CD4-positive, alpha-beta T cell treated with Interleukin-4 for 1 hour (primary cell): ENCODE measurements at places on chromosomes 2 and 18.

DNA sequence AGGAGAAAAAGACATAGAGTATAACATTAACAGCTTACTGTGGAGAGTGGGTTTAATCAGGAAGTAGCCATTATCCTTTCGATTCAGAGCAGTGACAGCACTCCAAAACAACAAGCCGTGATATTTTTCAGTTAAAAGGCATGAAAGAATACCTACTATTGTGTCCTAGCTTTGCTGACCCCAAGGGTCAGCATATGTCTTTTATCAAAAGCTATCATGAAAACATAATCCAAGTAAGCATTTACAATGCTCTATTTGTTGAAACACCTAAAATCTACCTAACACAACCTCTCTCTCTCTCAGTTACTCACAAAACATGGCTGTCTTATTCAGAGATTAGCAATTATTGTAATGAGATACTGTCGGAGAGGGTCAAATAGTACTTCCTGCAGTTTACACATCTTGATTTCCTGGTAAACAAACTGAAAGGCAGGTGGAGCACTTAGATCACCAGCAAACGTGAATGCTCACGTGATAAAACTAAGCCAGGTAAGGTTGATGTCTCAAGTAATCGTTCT, 100.0 kb downstream of the BAZ2B start:
- peak; percentile 81 for DNase-seq

GRCh38 chr2:216057688-216058193, 23.9 kb downstream of the PECR start:
- DNase-seq = peak; percentile 67

DNA sequence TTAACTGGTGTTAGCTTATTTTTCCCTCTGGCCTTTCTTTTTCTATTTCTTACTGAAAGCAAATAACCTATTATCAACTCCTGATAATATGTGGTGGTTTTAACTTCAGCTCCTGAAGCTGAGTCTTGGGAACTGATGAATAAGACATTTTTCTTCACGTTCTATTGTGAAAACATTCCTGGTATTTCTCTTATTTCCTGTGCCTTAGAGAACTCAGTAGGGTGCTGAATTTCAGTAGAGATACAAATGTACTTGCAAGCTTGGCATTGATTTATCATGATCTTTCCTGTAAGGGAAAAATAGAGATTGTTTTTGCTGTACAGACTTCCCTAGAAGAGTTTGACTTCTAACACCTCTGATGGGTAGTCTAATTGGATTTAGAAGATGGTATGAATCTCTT, 52.8 kb upstream of the DCC start:
- DNase-seq = no peak

- DNase-seq = no peak
Measured at GRCh38 chr2:74188696-74189095, 9.7 kb upstream of the MTHFD2 start.

DNA sequence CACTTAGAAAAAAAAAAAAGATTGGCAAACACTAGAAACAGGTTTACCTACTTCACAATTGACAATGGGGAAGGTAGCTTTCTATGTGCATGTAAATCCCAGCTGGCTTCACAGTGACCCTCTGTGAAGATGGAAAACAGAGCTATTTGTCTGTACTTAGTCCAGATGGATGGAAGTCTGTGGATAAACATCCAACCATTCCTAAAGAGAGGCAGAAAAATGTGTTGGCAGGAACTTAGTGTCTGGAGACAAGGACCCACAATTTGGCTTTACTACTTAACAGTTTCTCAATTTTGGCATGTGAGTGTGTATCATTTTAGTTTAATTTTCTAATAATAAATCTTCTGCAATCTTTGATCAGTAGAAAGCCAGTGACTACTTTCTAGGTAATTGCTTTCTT, 154.4 kb downstream of the RAD51AP2 start:
- DNase-seq = no peak

- no peak for DNase-seq
Measured at GRCh38 chr2:187232749-187233148, 215.3 kb downstream of the CALCRL start.

DNA sequence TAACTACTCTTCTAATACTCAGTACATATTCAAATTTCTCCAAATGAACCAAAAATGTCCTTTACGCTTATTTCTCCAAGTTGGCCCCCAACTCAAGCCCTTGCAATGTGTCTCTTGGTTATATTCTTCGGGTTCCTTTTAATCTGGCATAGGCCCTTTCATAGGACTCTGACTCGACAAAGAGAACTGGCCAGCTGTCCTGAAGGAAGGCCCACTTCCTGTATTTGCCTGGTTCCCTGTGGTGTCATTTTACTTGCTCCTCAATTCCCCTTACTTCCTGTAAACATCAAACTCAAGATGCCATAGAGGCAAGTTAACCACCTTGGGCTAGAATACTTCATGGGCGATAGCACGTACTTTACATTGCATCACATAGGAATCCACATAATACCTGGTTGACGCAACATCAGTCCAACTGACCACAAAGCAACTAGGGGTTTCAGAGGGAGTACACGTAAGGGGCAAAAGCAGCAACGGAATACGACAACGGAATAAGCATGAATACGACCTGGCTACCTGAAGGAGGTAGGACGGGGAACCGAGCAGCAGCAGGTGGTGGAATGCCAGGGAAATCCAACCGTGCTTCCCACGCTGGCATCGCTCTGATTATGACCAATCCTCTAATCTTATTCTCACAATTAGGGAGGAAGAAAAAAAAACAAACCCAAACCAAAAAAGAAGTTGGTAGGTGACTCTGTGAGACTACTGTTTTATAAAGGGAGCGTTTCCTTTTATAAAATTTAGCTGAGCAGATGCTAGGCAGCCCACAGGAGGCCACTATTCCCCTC, 823 bp upstream of the GORASP2 start:
- DNase-seq = peak; percentile 13

DNA sequence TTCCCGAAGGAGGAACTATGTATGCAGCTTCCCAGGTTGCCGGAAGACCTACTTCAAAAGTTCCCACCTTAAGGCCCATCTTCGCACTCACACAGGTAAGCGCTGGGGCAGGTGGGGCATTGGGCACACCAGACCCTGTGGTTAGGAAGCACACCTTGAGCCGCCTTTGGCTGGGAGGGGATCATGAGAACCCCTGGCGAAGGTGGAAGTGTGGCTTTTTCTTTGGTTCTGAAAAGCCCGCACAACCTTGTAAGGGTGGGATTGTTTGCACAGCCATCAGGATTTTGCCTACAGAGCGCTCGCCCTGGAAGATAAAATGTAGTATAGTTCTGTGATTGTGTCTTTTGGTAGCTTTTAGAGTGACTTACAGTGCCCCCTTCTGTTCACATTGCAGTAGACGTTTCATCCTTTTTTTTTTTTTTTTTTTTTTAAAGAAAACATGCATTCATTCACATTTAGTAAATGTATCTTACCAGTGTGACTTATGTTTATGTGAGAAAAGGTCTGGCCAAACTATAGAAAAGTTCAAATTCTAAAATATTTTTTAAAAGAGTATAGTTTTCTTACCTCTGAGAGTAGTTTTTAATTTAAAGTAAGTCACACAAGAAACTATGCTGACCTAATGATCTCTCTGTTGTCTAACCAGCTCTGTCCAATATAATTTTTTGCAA, 5.3 kb downstream of the KLF11 start:
- no peak for DNase-seq

DNA sequence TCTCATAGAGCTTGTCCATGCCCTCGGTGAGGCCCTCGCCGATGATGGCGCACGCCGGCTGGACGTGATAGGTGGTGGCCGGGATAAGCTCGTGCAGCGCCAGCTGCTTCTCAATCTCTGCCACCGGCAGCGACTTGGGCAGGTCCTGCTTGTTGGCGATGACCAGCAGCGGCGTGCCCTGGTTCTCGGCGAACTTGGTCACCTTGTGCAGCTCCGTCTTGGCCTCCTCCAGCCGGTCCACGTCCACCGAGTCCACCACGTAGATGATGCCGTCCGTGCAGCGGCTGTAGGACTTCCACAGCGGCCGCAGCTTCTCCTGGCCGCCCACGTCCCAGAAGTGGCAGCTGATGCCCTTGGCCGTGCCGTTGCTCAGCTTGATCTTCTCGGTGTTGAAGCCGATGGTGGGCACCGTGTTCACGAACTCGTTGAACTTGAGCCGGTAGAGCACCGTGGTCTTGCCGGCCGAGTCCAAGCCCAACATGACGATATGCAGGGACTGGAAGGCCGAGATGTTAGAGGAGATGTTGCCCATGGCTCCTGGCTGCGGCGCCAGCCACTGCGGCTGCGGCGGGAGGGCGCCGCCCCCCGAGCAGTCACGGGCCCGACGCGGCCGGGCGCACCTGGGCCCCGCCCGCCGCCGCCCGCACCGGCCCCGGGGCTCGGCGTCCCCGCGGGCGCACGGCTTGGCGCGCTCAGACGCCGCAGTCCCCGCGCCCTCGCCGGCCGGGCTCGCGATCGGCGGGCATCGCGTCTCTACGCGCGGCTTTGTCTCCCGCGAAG, 636 bp downstream of the ARL4C start:
- peak; percentile 59 for DNase-seq

DNA sequence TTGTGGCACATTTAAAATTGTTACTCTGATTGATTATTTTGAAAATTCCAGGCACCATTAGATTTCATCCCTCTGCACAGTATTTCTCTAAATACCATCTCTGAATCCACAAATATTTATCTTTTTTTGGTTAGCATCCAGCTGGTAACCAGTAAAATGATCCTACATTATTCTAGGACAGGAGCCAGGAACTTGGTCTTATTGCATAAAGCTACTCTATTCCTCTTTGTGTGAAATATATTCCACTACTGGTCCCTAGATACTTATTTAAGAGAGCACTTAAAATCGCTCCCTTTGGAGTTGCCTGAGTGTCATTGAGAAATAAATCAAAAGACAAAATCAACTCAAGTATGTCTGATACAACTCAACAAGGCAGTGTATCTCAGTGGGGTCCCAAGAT, 7.4 kb upstream of the MBOAT2 start:
- no peak for DNase-seq

- no peak for DNase-seq
Measured at GRCh38 chr18:10797896-10798295, 272.1 kb downstream of the NAPG start.

DNA sequence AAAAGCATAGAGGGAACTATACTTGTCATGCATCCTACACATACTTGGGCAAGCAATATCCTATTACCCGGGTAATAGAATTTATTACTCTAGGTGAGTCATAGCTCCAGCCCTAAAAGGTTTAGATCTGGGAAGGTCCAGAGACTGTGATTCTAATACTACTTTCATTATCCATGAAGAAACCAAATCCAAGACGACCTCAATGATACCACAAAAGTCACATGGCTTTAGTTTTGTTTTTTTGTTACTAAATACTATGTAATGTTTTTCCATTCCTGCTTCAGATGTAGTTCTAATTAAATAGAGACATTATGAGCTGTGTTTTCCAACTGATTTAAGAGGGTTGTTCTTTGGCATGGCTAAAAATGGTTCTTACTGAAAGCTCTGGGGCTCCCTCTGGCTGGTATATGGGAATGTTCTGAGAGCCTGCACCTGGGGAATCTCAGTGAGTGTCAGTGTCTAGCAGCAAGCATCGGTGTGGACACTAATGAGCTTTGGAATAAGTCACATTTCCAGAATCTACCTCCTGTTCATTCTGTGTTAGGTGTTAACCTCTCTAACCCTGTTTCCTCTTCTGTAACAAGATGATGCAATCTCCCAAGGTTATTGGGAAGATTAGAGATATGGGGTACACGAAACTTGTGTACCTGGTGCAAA, 20.5 kb upstream of the IL1RL2 start:
- DNase-seq = no peak

DNA sequence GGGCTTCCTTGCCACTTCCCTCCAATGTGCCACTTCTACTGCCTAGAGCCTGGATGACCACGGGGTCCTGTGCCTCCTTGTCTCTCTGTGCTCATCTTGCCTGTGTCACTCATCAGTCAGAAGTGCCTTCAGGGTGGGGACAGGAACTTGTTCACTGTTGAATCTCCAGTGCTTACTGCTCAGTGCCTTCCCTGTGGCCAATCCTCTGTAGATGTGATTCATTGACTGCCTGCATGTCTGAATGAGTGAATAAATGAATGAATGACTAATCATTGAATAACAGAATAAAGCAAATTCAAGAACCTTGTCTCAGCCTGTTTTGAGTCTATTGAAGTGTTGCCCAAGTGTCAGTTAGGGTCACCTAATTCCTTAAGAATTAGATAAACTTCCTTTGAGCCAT, 42.3 kb upstream of the FAM136A start:
- DNase-seq = no peak

DNA sequence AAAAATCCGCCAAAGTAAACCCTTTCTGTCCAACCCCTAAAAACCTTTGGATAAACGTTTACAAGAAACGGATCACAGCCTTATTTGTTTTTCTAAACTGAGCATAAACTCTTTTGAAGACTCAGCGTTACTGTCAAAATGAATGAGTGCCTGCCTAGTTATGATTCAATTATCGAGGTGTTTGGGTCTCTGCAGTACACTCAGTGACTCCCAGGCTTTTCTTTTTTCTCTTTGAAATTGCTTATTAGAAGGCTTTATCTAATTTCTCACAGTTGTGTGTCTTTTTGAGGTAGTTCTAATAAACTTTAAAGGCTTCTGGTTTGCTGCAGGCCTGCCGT, 663 bp downstream of the RHBDD1 start:
- no peak for DNase-seq

- no peak for DNase-seq
Measured at GRCh38 chr2:61969376-61969775, 63.9 kb downstream of the COMMD1 start.

DNA sequence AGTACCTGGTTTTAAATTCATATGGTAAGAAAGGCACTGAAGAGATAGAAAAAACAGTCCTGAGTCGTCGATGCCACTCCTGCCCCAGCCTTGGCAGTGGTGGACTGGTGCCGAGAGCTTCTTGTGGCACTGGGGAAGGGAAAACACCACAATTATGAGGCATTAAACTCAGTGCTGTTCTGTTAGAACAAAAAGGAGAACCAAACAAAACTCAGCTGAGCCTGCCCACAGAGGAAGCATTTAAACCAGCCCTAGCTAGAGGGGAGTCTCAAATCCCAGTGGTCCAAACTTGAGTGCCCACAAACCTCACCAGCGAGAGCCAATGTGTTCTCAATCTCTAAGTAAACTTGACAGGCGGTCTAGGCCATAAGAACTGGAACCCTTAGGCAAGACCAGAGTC, 1254.5 kb upstream of the FAM98A start:
- DNase-seq = no peak

- DNase-seq = no peak
Measured at GRCh38 chr2:47152803-47153202, 2.3 kb downstream of the STPG4 start.
